ENCODE measurements at places on chromosomes 4 and X.
A peak's percentile ranks its signal among the peaks of the same experiment; 100 is the strongest.

- DNase-seq: no peak
Observed at GRCh38 chrX:151019856-151020255, 36.7 kb downstream of the HMGB3 start.

DNA sequence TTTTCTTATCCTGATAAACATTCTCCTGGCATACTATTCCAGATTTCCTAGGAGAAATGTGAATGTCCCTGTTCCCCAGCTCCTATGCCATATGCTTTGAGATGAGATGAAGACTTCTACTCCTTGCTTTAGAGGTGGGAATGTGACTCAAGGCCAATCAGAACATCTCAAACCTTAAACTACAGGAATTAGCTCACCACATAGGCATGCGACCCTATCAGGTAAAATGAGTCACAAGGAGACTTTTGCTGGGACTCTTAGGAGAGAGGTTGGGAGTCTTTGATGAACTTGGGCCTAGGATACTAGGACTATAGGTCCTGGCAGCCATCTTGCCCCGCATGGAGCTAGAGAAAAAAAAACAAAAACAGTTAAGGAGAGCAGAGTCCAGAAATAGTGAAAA lies 5.8 kb upstream of the USO1 start:
- no peak for DNase-seq

- peak; percentile 77 for DNase-seq
Observed at GRCh38 chrX:44012484-44013096, 39.4 kb upstream of the NDP start.

DNA sequence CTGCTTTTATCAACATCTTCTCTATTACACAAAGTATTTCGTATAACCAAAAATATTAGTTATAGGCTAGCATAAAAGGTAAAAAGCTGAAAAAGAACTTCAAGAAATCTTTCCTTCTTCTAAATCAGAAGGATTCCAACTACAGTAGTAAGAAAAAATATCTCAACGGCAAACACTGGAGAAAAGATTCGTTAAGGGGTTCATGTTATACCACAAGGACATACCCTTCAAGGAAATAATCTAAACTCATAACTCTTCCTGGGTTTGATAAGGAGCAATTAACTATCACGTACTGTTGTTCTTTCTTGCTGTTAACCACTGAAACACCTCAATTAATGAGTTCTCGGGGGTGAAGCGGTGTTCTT lies 1.5 kb downstream of the SMIM14 start:
- no peak for DNase-seq

DNA sequence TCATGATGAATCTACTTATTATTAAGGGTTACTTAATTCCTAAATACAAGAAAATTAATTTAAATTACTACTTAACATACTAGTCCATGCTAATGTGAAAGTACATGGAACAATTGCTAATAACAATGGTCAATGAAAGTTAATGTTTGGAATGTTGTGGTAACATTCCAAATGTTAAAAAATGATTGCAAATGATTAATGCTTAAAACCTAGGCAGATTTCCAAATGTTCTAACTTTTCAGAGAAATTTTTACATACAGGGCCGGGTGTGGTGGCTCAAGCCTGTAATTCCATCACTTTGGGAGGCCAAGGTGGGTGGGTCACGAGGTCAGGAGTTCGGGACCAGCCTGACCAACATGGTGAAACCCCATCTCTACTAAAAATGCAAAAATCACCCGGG lies 1851.3 kb upstream of the PCDH7 start:
- no peak for DNase-seq

GRCh38 chr4:146900295-146900694 lies 45.4 kb downstream of the TTC29 start:
- DNase-seq: no peak

GRCh38 chr4:26858035-26858918 lies 2.4 kb upstream of the STIM2 start:
- no peak for DNase-seq

- DNase-seq: no peak
Observed at GRCh38 chrX:153766871-153767673, 3.0 kb downstream of the PLXNB3 start.

GRCh38 chr4:82394896-82395295 lies 21.1 kb upstream of the HNRNPD start:
- DNase-seq: no peak

DNA sequence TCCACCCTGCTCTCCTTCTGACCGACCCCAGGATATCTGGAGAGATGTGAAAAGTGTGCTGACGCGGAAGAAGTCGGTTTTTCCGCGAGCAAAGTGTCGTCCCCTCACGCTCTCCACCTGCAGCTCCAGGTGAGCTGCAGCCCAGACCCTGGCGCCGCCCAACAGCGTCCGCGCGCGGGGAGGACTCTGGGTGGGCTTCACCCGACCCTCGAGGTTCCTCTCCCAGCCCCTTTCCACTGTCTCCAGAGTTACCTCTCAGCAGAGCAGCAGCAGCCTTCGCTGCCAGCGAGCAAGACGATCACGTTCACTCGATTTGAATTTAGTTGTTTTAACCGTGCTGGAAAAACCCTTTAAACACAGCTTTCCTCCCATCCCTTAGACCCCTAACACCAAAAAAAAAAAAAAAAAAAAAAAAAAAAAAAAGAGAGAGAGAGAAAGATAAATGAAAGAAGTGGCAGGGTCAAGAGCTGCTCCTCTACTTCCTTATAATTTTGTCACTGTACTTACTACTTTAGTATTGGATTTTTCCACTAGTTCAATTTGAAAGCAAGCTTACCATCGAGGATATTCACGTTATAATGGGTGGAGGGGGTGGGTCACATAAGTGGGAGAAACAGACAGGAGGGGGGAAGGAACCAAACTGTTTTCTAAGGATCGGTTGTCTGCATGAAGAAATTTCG lies 758 bp upstream of the NR3C2 start:
- no peak for DNase-seq

- no peak for DNase-seq
Observed at GRCh38 chrX:1140236-1140681, 72.2 kb downstream of the CRLF2 start.

GRCh38 chrX:153395613-153396319 lies 5.4 kb downstream of the PNMA6E start:
- DNase-seq: no peak

DNA sequence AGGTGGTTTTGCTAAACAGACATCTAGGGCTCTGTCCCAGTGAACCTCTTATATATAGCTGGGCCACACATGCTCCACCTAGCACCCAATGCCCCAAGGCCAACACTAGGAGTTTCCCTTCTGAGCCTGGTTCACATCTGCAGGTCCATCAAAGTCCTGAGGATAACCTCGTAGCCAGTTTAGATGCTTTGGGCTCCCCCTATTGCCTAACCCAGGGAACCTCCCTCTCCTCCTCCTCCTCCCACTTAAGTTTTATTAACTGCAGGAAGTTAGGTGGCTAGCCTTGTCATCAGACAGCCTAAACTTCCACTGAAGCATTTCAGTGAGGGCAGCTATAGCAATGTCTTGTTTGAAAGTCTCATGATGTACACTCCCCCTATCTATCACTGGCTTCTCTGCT lies 88.0 kb downstream of the GUCY2F start:
- DNase-seq: no peak

- DNase-seq: no peak
Observed at GRCh38 chrX:44937606-44938005, 64.6 kb downstream of the KDM6A start.

GRCh38 chrX:15549189-15550012 lies 48.8 kb downstream of the BMX start:
- no peak for DNase-seq

- no peak for DNase-seq
Observed at GRCh38 chr4:1807332-1807777, 14.3 kb downstream of the FGFR3 start.

GRCh38 chr4:184757810-184758209 lies 23.9 kb upstream of the CENPU start:
- no peak for DNase-seq

- DNase-seq: no peak
Observed at GRCh38 chr4:72558655-72559054, 10.4 kb downstream of the ADAMTS3 start.

DNA sequence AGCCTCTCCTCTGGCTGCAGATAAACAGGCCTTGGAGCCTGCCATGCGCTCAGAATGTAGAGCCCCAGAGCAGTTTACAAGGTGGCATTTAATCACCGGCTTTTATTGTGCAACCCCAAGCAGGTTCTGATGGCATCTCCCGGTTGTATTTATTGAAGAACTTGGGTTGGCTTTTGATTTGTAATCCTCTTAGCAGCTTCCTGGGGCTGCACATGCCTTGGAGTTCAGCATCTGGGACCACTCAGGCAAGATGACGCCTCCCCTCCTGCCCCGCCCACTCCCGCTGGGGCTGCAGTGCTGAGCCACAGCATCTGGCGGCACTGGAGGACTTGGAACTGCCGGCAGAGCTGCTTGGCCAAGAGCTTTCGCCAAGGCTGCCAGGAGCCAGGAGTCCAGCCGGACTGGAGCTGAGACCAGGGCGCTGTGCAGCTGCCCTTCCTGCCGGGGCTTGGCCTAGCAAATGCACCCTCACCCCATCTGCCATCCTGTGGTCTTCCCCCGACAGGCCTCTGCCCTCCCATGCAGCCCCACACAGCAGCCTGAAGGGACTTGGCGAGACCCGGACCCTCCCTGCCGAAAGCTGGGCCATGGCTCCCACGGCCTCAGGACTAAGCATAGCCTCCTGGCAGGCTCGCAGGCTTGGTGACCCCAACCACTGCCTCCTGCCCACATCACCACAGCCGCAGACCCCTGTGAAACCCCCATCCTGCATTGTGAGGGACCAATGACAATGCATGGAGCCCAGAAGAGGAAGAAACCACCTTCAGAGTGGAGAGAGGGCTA lies 5.4 kb downstream of the HTRA3 start:
- peak; percentile 93 for DNase-seq

- DNase-seq: peak; percentile 1
Observed at GRCh38 chr4:12411072-12411471, 982.4 kb upstream of the HS3ST1 start.

GRCh38 chr4:154120690-154121345 lies 331.9 kb upstream of the SFRP2 start:
- DNase-seq: no peak

GRCh38 chr4:180960743-180961401 lies 1282.3 kb upstream of the TENM3 start:
- no peak for DNase-seq

All from astrocyte of the spinal cord (primary cell).